ENCODE measurements at places on chromosomes 7 and 10. TPM values are rescaled to one million over a fixed set of nuclear protein-coding genes. Genes with fewer than 3 reads are reported as not detected.

FKBP6 gene
- not detected for total RNA-seq

IGFBP3 gene
- total RNA-seq = 17.8 TPM

ARHGAP21 gene
- total RNA-seq = 34.1 TPM

NOC3L gene
- total RNA-seq = 25.6 TPM

CEP55 gene
- total RNA-seq = 75.6 TPM

MLLT10 gene
- 42.2 TPM for total RNA-seq

YKT6 gene
- 68.3 TPM for total RNA-seq

LRMDA gene
- total RNA-seq = not detected

CALHM1 gene
- 1.1 TPM for total RNA-seq

THSD7A gene
- total RNA-seq = not detected

SFTPD gene
- not detected for total RNA-seq

ARMC3 gene
- not detected for total RNA-seq

SEMA3D gene
- not detected for total RNA-seq

UFSP1 gene
- 2.3 TPM for total RNA-seq

GPC2 gene
- 6.2 TPM for total RNA-seq

LGI1 gene
- total RNA-seq = not detected

HYAL4 gene
- total RNA-seq = not detected

OR6B1 gene
- not detected for total RNA-seq
